NCI-H1417 treated with DMSO at 0.1 percent for 48 hours (cell line): ENCODE measurements at places on chromosomes 1 and 21.

- DNase-seq: no peak
These were observed 1748.4 kb downstream of the MRPL39 start for GRCh38 chr21:23858878-23859277.

DNA sequence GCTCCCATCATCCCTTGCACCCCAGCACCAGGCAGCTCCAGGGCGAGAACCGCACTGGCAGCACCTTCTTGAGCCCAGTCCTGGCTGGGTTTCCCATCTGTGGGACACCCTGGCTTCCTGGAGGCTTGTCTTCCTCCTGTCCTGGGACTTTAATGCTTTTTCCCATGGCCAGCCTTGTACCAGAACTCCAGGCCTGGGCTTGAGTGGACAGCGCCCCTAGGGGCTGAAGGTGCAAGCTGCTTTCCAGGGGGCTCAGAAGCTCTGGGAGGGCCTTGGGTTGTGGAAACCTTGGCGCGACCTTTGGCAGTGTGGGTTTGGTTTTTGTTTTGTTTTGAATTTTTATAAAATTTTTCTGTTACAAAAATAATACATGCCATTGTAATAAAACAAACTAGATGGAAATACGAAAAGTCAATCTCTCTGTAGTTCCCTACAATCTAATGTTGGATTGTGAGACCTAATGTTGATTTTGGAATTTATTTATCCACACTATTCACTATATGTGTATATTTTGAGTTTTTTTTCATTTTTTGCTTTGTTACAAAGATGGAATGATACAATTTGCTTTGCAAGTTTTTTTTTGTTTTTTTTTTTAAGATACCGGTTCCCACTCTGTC, 33.8 kb upstream of the RPL11 start:
- DNase-seq: no peak

- no peak for DNase-seq
These were observed 13.5 kb downstream of the GREM2 start for GRCh38 chr1:240598216-240599001.

- no peak for DNase-seq
These were observed 254.7 kb downstream of the NFIA start for GRCh38 chr1:61337037-61337436.

DNA sequence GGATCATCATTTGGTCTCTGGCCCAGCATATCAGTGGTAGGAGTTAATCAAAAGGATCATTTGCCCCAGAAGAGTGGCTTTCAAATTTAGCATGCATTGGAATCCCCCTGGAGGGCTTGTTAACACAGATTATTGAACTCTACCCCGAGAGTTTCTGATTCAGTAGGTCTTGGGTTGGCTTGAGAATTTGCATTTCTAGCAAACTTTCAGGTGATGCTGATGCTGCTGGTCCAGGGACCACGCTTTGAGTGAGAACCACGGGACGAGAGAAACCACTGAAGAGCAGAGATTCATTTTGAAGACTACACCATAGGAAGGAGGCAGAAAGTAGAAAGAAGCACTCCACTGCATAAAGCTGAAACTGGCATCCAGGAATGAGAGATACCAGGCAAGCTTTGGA, 81.3 kb upstream of the DUSP10 start:
- no peak for DNase-seq

DNA sequence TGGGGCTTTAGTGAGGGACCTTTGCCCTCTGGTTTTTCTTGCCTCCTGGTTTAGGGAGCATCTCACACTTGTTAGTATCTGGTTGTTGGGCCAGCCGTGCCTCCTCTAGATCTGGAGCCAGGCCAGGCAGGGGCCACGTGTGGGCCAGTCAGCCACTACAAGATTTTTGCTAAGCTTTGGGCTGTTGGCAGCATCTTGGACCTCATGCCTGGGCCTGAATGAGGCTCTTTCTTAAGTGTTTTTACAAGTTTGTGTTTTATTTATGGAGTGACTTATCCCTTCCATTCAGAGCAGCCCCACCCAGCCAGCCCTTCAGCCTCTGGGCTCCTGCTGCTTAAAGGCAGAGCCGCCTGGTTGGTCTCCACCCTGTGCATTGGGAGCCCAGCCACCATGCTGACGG, 1.6 kb upstream of the SH3BGRL3 start:
- no peak for DNase-seq

DNA sequence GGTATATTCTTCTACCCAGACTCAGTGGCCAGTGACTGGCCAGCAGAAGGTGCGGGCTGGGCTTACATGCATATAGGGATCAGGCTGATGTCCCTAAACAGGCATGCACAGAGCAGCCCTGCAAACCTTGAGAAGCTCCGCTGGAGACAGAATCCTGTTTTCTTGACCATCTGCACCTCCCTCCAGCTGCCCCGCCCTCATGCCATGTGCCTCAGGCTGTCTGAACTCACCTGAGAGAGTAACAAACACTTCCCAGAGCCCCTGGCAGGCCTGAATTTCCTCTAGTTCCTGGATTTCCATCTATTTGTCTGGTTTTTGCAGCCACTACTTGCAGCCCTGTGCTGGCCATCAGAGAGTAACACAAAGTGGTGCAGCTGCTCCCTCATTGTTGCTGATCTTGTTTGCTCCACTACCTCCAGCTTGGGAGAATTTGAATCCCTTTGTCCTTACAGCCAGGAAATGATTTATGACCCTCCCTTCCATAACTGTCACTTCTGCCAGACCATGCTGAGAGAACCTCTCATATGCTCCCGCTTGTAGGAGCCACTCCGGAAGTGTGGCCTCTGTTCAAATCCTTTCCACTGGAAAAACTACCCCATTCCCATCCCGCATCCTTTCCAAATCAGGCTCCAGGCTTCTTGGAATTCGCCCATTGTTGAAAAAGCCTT, 113.6 kb downstream of the NMNAT2 start:
- peak; percentile 83 for DNase-seq
